ENCODE measurements at places on chromosomes 3 and 15.
A peak's percentile ranks its signal among the peaks of the same experiment; 100 is the strongest.

DNA sequence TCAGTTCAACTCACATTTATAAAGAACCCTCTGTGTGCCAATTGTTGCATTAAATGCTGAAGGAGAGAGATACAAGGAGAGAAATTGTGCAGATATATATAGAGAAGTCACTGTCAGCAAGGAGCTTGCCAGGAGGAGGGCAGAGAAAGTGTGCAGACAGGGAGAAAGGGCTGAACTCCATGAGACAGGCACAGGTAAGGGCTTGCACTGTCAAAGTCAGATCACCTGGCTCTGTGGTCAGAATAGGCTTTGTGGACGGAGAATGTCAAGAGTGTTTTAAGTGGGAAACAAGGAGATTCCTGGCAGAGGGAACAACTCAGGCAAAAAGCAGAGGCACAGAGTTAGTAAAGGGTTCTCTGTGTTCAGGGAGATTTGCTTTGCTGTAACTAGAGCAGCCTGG is 303.0 kb upstream of the TPRG1 start:
- DNase-seq, result no peak

DNA sequence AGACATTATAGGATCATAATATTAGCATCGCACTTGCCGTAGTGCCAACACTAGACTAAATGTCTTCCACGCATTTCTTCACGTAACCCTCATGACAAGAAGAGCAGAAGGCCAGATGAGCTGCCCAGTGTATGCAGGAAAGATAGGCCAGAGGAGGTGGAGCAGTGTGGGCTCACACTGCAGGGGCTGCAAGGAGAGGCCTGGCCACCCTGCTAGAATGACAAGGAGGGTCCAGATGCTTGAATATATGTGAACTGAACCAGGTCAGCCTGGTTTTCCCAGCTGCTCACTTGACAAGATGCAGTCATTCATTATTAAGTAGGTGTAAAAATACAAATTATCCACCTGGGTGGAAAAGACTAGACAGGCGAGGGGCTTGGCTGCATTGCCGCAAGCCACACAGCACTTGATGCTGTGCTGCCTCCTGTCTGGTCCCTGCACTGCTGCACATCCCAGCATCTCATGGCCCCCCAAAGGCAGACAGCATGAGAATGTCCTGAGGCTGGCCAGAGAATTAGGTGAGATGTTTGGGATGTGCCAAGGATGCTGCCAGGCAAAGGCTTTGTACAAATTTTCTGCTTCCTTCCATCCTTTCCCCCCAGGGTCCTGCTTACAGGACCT is 115.2 kb downstream of the NTRK3 start:
- DNase-seq, result no peak

DNA sequence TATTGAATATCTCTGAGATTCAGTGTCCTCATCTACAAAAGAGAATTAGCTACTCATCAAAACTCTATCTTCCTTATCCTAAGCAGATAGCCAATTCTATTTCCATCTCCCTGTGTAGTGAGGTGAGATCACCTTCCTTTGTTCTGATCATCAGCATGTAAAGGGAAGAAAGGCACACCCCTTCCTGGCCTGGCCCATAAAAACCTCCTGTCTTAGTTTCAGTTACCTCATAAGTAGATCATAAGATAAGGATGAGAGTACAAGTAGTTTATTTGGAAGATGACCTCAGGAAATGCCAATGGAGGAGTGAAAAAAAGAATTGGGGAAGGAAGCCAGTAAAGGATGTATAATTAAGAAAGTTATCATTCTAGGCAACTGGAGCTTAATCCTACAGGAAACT is 114.5 kb upstream of the GADL1 start:
- peak; percentile 56 for DNase-seq

- DNase-seq, result peak; percentile 49
These were observed 23.9 kb upstream of the TPM1 start for GRCh38 chr15:63018639-63019038.

DNA sequence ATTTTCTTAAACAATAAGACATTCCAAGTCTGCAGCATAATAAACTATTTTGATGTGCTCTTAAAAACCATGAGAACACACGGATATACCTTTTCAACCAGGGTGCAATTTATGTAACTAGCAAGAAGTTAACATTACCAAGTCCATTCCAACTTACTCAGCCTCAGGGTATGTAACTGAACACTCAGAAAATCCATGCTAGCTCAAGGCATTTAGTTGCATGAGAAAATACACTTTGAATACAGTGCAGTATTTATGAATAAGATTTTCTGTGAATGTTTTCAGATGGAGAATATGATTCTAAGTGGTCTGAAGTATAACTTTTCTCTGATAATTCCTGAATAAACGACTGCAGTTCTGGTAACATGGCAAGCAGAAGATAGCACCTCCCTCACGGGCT is 124.3 kb downstream of the SNRK start:
- no peak for DNase-seq

DNA sequence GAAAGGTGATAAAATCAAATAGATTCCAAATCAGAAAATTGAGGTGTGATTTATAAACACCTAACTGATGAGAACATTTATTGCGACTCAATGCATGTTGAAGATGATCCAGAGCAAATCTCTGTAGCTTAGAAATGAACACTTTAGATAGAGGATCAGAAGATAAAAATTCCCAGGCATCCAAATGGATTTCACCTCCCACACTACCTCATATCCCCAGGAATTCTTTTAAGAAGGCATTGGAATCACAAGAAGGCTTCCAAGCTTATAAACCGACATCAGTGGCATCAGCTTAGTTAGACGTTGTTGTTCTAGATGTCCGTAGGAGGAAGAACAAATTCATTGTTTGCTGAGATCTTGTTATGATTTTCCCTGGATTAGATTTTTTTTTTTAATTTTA is 154.4 kb downstream of the EBLN2 start:
- DNase-seq, result no peak

- DNase-seq, result no peak
These were observed 102.8 kb downstream of the TBC1D2B start for GRCh38 chr15:77974416-77975331.

DNA sequence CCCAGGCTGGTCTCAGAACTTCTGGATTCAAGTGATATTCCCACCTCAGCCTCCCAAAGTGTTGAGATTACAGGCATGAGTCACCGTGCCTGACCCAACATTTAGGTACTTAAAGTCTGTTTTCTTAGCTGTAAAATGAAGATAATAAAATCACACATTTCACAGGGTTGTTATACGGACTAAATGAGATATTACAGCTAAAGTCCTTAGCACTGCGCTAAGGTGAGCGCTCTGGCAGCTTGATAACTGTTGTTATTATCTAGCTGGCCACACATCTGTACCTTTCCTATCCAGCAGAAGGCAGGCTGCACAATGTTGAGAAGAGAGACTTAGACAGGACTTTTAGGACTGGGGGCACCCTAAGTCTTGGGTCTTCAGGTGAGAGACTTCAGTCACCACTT is 2.7 kb upstream of the LIPH start:
- DNase-seq, result peak; percentile 18

DNA sequence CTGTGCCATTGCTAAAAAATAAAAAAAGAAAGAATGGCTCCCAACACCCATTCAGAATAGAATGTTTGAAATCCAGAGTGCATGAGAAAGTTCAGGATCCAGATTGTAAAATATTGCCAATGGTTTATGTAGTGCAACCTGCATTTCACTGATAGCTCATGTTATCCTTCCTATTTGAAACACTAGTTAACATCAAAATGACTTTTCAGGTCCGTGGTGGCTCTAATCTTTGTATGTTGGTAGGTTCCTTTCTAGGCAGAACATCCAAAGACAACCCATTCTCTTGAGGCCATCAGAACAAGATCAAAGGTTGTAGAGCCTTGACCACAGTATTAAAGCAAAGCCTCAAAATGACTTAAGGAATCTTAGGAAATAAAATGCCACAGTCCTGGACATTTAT is 51.0 kb downstream of the PLCL2 start:
- DNase-seq, result no peak
